ENCODE measurements at places on chromosomes 7 and 10.

DNA sequence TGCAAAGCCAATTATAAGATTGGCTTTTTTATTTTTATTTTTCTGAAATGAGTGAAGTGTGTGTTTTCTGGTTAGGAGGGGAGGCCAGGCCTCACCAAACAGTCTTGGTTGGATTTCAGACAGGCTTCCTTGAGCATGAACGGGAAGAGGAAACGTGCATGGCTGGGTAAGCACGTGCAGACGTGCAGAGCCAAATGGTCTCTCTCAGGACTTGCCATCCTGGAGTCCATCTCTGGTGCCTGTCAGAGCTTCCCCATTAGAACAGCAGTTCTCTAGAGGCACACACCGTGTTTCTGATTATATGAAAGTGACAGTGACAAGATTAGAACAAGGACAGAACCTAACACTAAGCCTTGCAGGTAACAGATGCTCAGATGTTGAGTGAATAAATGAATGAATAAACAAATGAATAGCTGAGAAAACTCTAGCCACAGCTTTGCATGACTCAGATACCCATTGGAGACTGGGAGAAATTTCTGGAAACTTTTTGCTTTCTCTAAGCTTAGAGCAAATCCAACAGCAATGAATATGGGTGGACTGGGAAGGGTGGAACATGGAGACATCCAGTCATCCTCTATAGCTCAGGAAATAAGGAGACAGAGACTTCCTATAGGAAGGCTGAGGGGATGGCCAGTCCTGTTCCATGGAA is 11.8 kb upstream of the CALD1 start:
- DNase-seq = no peak

DNA sequence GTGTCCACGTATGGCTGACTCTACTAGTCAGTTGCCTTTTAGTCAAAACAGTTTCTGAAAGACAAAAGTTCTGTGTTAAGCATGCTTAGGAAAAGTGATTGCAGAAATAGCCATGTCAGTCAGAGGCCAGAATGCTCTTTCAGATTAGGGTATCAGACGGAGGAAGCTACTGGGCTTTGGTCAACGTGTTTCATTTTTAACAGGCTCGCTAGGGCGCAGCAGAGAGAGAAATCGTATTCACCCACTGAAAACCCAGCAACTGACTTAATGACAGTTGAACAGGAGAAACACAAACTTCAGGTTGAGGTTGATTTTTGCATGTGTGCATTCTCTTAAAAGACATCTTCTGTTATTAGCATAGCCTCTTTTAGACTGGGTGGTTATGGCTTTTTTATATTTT is 322.6 kb upstream of the KIAA1217 start:
- DNase-seq = no peak

- DNase-seq = no peak
Measured at GRCh38 chr7:117869374-117869773, 3.9 kb downstream of the CTTNBP2 start.

- no peak for DNase-seq
Measured at GRCh38 chr10:132627666-132628531, 90.3 kb downstream of the INPP5A start.
